EL (cell line): ENCODE measurements at places on chromosomes 7 and 10.

DNA sequence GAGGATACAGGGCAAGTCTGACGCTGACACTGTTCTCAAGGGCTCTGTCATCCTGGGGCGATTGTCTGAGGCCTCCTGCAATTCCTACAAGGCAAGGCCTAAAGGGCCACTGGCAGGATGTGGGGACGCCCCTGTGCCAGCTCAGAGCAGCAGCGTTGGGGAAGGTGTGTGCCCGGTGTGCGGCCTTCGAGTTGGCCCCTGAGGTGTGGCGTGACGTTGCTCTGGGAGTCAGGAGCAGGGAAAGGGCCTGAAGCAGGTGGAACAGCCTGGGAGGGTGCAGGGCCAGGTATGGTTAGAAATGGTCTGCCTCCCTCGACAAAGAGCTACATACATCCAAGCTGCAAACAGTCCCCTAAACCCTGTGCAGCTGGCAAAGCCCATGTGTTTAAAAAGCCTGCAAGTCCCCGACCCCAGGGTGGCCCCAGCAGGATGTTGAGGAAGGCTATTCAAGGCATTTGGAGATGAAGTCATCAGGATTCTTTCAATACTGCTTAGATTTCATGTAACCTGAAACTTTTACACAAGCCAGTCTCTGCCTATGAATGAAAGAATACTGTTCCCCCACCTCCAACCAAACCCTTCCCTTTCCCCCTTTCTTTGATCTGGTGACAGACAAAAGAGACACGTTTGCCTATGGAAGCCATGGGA, 142.5 kb upstream of the TNS3 start:
- DNase-seq: peak; percentile 81

DNA sequence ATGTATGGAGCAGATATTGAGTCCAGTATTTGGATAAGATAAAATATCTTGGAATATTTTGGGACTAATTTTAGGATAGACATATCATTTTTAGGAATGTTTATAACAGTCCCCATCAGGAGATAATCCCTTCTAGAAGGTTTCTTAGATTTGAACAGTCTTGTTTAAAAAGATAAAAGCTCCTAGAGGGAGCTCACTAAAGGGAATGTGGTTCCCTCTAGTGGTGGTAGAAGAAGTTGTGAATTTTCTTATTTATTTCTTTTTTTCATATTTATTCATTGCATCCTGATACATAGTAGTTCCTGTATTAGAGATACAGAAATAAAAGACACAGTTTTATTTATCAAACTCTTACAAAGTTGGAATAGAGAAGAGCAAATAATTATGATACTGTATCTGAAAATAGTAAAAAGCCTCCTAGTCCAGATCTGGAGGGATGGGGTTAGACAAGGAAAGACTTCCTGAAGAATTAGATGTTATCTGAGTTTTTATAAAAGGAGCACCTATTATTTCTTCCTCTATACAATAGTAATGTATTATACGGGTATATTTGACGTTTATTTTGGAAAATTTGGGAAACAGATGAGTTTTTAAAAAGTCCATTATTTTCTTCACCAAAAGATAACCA, 24.5 kb upstream of the KLF14 start:
- peak; percentile 50 for DNase-seq

DNA sequence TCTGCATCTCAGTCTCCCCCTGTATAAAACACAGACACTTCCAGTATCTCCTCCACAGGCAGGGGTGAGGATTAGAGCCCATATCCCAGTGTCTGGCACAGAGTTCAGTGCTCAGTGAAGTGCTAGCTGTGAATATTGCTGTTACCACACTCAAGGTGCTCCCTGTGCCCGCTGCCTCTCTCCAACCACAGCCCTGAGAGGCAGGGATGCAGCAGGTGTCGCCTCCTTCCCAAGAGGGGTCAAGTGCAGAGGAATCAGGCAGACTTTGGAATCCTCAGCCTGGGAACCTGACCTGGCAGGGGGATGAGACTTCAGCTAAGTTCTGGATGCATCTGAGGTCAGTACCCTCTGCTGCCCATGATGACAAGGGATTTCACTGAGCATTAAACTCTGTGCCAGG, 163.1 kb downstream of the GFRA1 start:
- no peak for DNase-seq

DNA sequence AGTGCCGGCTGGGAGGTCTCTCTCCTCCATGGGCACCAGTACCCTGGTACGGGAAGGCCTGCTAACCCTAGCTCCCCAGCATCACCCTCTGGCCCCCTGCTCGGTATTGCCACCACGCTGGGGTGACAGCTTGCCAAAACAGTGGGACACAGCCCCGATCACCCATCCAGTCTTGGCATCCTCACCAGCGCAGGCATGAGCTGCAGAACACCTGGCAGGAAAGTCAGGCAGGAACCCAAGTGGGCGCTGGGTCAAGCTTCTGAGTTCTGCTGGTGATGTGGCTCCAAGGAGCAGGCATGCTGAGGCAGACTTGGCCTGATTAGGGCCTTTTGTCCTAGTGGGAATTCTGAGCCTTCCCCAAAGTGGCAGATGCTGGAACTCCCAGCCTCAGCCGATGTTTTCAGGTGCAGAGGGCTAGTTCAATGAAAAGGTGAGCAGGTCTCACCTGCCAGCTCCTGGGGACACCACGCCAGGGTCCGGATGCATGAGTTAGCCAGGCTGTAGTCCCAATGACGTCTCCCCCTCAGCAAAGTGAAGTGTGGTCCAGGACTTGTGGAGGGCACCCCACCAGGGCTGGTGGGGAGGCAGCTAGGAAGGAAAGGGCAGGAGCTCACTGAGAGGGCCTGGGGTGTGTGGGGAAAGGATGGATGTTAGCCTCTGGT, 8.5 kb upstream of the ZNF22 start:
- no peak for DNase-seq

DNA sequence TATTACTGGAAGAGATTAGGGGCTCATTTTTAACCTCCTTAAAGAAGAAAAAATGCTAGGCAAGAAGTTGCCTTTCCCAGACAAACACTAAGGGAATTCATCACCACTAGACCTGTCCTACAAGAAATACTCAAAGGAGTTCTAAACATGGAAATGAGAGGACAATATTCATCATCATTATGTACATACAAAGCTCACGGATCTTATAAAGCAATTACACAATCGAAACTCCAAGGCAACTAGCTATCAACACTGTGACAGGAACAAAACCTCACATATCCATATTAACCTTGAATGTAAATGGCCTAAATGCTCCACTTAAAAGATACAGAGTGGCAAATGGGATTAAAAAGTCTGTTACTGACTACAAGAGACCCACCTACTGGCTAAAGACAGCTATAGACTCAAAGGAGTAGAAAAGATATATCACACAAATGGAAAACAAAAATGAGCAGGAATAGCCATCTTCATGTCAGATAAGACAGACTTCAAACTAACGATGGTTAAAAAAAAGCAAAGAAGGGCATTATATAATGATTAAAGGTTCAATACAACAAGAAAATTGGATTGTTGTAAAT, 246.6 kb downstream of the ADRA2A start:
- peak; percentile 24 for DNase-seq

DNA sequence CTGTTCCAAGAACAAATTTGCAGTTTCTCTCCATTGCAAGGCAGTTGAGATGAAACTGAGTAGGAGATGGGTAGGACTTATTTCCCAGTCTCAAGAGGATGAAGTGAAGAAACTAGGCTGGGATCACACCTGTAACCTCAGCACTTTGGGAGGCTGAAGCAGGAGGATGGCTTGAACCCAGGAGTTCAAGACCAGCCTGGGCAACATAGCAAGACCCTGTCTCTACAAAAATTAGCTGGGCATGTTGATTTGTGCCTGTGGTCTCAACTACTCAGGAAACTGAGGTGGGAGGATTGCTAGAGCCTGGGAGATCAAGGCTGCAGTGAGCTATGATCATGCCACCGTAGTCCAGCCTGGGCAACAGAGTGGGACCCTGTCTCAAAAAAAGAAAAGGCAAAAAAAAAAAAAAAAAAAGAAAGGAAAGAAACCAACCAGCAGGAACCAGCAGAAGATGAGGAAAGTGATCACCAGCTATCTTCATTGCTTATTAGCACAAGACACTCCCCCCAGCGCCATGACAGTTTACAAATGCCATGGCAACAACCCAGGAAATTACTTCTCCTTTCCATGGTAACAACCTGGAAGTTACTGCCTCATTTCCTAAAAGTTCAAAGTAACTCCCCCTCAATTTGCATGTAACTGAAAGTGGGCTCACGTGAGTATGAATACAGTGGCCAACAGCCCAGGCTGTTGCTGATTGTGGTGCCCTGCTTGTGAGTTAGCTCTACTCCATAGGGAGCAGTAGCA, 18.3 kb upstream of the ST8SIA6 start:
- DNase-seq: no peak

DNA sequence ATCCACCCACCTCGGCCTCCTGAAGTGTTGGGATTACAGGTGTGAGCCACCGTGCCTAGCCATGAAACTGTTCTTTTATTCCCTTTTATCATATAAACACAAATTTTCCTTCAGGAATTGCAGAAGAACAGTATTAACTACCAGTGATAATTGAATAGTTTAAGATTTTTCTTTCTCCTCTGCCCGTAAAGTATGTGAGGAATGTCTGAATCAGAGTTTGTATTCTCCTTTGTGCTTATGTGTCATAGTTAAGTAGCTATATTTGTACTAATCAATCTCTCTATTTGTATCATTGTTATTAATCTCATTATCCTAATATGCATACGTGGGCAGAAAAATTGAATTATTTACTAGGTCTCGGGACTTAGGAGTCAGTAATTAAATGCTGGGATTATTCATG, 83.6 kb downstream of the ZNF277 start:
- peak; percentile 59 for DNase-seq

- no peak for DNase-seq
These were observed 117.3 kb downstream of the PTPRN2 start for GRCh38 chr7:158470336-158470735.

DNA sequence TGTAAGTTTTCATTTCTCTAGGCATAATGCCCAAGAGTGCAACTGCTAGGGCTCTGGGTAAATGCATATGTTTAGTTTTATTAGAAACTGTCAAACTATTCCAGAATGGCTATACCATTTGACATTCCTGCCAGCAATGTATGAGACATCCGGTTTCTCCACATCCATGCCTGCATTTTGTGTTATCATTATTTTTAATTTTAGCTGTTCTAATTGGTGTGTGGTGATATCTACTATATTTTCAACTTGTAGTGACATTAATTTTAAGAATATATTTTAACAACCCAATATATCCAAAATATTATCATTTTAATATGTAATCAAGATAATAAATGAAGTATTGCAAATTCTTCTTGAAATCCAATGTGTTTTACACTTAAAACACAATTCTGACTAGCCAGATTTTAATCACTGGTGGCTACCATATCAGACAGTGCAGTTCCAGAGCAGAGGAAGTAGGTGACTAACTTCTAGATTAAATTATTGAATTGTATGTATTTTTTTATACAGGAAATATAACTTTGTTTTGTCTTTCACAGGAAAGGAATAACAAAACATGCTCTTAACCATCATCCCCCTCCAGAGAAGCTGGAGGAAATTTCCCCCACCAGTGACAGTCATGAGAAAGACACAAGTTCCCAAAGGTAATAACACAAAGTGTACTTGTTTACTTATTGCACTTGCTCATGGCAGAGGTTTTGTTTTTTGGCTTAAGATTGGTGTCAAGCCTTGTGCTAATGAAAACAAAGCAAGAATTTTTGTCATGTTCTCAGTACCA, 6.4 kb downstream of the FAM149B1 start:
- no peak for DNase-seq

DNA sequence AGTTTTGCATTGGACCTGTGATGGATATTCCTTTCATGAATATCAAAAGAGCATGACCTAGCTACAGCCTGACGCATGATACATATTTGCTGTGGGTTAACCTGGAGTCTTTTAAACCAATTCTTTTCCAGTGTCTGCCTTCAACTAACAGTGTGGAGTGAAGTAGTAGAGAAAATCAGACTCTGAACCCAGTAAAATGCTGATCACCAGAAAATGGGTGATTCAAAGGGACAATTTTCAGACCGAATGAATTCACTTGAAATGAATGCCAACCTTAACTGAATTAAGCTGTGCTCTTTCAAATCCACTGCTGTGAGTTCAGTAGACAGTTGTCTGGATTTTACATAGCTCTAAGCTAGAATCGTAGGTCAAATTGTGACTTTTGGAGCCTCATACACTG, 123.0 kb downstream of the CDK14 start:
- no peak for DNase-seq

GRCh38 chr10:8614054-8614565, 559.6 kb downstream of the GATA3 start:
- DNase-seq: no peak

DNA sequence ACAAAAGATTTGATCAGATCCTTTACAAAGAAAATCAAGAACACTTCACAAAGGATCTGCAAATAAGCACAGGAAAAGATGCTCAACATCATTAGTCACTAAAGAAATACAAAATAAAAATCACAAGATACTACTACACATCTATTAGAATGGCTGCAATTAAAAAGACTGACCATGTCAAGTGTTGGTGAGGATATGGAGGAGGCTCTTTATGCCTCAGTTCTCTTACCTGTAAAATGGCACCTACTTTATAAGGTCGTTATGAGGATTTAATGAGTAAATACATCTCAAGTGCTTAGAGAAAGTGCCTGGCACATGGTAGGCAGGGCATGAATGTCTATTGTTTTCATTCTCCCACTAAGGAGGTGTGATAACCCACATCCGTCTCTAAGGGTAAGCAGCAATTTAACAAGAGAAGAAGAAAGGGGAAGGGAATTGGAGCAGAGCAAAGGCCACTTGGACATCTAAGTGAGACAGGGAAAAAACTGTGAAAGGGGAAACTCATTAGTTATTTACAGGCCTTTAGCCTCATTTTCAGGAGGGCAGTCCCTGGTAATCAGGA, 157.5 kb upstream of the NFE2L3 start:
- DNase-seq: no peak

- DNase-seq: no peak
These were observed 127.0 kb upstream of the FZD1 start for GRCh38 chr7:91137153-91137787.

- DNase-seq: no peak
These were observed 3.3 kb downstream of the MUC3A start for GRCh38 chr7:100952641-100953040.

- DNase-seq: peak; percentile 83
These were observed 95.5 kb downstream of the PPP1R17 start for GRCh38 chr7:31782411-31782991.

DNA sequence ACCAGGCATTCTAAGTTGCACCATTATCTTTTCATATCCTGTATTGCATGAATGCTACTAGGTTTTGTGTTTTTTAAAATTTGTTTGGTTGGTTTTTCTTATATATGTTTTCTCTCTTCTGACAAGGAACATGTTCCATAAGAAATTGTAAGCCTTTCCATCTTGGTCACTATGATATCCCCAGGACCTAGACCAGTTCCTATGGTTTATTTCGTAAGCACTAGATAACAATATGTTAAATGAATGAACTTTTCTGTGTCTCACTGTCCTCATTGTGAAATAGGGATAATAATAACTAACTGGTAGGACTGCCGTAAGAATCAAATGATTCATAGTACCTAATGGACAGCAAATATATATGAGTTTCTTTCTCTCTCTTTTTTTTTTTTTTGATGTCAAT, 146.3 kb downstream of the SEMA3E start:
- no peak for DNase-seq
